ENCODE measurements at places on chromosomes 11 and 22.

- DNase-seq = no peak
Measured at GRCh38 chr11:46339816-46340215, 7.4 kb upstream of the DGKZ start.

DNA sequence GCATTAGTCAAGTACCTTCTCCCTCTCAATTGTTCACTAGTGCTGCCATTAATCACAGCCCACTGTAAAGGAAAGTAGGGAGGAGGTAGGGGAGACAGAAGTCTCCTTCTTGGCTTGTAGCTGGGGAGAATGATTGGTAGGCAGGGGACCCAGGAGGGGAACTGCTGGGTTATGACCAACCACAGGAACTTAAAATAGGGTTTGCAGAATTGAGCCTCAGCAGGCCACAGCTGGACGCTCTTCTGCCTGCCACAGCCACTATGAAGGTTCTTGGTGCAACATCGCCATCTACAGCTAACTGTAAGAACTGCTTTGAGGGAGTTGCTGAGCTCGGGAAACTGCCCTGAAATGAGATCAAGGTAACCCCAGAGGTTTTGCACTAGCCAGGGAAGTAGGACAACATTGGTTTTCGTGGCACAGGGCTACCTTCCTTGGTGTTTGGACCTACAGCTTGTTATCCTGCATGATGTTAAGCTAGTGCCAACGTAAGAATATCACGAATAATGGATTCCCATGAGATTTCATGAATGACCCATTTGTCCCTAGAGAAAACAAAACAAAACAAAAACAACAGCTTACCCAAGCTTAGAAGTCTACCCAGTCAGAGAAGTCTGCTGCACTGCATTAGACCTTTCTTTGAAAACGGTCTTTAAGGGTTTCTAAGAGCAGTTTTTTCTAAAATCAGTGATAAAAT, 787.1 kb upstream of the API5 start:
- DNase-seq = peak; percentile 78

DNA sequence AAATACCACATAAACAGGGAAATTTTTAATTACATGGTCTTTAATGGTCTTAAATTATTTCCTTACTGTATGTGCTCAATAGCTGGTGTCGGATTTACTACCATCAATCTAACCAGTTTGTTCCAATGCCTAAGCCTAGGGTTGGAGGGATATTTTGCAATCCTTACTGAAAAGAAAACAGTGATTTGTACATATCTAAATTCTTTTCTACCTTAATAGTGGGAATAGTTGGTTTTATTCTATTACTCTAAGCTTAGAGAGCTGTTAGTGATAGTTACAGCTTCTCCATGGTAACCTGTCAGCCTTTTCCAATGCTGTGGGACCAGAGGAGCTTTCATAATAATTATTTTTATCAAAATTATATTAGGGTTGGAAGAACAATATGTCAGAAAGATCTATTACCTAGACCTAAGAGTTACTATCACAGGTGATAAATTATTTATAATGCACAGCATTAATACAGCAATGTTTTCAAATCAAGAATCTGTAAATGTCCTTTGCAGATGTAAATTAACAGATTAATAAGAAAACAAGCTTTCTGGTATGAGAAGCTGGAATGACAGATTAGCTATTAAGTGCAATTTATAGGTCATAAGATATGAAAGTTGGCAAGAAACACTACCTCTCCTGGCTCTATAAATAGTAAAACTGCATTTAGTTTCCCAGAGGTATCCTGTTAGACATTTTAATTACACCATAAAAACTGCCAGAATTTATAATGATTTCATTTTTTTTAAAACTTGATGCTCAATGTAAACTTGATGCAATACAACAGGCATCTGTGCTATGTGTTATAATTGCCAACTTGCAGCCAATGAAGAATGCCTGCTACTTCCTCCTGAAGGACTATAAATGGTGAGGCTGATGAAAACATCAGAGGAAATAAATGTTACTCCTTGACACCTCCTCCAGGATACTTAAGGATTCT, 262.0 kb upstream of the PITPNB start:
- no peak for DNase-seq

GRCh38 chr11:124740277-124740882, 638 bp downstream of the NRGN start:
- no peak for DNase-seq

- DNase-seq = no peak
Measured at GRCh38 chr11:8111636-8112035, 30.6 kb downstream of the TUB start.

- no peak for DNase-seq
Measured at GRCh38 chr11:110410651-110411050, 19.1 kb upstream of the FDX1 start.

- DNase-seq = no peak
Measured at GRCh38 chr22:44207173-44207980, 26.7 kb downstream of the PARVG start.

DNA sequence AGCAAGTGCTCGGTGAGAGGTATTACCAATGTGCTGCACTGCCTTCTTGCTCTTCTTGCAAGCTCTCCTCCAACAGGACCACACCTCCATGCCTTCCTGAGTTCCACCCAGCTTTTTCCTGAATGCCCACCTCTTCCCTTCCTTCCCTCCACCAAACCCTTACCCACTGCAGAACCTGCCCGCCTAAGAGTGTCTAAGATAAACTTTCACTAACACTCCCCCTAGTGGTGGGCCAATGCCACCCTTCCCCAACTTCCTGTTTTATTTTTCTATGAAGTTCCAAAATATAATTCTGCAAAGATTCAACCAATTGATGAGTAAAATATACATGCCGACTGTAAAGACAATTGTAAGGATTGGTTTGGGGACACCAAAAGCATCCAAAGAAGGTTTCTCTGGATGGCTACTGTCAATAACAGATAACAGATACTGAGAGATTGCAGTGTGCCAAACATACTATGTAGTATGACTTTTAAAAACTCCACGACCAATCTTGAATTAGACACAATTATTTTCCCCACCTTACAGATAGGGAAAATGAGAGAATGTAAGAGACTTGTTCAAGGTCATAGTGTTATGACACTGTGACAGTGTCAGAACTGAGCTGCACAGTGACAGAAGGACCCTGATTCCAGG, 38.6 kb upstream of the BMAL1 start:
- no peak for DNase-seq

DNA sequence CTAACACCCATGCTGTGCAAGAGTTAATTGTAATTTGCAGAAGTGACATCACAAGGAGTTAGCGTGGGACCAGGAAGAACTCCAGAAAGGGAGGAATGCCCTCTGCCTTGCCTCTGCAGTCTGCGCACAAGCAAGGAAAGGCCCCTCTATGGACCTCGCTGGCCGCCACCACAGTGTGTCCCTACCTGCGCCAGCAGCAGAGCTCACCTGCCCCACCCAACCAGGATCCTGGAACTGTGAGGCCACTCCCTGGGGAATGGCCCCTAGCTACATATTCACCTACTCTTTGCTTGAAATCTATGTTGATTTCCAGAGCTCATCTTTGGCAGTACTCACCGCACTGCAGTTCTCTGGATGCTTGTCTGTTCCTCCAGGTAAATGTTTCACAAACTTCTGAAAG, 72.0 kb upstream of the MTNR1B start:
- DNase-seq = no peak

- no peak for DNase-seq
Measured at GRCh38 chr11:122714004-122714403, 58.5 kb downstream of the UBASH3B start.

DNA sequence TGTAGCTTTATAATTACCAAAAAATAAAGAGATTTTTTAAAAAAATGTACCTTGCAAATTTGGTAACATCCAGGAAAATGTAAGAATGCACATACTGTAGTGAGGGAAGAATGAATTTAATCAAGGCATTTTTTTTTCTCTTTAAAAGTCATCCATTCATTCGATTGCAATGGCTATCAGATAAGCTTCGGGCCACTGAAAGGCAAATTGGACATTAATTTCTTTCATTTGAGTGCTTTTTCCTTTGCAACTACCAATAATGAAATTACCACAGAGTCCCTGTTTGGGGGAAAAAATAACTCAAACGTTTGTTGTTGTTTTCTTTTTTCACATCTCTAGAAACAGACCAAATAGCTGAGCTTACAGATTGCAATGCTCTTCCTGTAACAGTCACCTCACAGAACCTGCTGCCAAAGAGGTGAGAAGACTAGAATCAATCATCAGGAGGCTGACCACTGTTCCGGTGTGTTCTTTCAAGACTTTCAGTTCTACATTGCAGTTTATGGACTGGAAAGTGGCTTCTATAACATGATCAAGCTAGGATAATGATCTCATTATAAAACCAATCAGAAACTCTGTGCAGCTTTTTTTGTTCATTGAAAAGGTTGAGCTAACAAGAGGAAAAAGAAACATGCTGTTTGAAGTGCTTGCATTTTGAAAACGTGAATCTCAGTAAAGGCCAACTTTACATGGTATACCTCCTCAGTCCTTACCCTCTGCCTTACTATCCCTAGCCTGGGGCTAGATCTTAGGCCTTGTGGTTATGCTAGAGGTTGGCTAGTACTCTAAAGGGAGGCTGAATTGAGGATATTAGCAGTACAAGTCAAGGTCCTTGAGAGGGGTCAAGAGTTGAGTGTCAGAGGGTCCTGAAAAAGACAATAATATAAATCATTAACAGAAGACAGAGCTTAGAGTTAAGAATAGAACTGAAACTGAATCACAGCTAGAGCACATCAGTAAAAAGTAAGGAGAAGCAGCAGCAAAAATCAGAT, 1276.1 kb downstream of the LRRC4C start:
- no peak for DNase-seq

GRCh38 chr11:39806652-39807051, 1652.8 kb downstream of the LRRC4C start:
- DNase-seq = no peak

DNA sequence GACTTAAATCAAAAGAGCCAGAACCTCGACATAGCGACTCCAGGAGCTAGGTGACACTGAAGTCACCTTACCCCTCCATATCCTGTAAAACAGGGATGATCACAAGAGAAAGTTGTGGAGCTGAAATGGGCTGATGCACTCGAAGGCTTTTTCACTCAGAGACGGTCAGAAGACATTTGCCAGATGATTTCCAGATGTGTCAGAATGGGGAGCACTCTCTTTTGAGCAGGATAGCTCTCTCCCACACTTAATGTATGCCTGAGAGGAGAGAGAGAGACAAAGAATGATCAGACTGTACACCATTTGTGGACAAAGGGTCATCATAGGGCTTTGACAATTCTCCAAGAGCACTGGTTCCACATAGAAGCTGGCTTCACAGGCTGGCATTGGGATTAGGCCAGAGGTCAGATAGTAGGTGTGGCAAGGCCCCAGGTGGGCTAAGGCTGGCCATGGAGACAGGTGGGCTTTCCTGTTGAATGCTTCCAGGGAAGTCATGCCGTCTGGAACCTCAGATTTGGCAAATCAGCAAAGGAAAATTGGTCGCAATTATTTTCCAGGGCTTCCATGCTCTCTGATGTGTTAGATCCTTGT, 42.3 kb upstream of the ETS1 start:
- no peak for DNase-seq

GRCh38 chr11:78952890-78953289, 378.2 kb upstream of the NARS2 start:
- no peak for DNase-seq

- DNase-seq = no peak
Measured at GRCh38 chr11:34284156-34284555, 73.7 kb downstream of the ABTB2 start.

DNA sequence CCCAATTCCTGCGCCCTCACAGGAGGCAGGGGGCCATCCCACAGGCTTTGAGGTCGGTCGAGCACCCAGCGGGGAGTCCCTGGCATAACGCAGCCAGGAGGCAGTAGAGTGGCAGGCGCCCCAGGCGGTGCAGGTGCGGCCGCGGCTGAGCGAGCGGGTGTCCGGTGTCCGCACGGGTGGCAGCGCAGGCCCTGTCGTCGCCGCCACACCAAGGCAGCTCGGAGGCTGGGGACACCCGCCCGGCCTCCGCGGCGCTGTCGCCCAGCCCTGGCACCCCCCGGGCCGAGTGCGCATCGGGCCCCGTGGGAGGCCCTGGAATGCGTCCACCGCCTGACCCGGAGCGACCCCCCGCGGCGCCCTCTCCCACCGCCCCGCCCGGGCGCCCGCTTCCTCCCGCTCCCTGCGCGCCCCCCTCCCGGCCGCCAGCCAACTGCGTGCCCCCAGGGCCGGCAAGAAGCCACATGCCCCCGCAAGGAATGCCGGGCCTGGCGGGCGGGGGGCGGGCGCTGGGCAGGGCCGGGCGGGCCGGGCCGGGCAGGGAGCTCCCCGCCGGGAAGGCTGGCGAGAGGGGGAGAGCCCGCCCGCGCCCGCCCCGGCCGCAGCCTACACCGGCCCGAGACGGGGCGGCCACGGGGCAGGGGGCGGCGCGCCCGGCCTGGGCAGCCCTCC, 33.9 kb downstream of the PRDM11 start:
- no peak for DNase-seq

DNA sequence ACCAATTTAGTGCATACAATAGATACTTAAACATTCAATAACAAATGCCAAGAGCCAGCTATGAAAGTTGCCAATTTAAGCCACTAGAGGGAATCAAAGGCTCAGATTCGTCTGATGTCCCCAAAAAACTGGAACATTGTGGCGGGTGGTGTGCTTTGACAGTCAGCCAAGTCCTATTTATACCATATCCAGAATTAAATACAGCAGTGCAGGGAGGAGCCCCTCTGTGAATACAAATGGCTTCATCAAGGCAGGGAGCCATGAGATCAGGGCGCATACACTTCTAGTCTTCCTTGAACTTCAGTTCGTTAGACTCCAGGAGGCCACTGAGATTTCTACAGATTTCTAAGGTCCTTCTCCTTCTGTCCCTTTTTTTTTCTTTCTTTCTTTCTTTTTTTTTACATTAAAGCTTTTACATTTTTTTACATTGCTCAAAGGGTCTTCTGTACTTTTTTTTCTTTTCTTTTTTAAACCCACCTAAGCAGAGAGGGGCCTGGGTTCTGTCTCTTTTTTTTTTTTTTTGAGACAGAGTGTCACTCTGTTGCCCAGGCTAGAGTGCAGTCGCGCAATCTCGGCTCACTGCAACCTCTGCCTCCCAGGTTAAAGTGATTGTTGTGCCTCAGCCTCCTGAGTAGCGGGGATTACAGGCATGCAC, 41.5 kb upstream of the HSPA8 start:
- peak; percentile 83 for DNase-seq

DNA sequence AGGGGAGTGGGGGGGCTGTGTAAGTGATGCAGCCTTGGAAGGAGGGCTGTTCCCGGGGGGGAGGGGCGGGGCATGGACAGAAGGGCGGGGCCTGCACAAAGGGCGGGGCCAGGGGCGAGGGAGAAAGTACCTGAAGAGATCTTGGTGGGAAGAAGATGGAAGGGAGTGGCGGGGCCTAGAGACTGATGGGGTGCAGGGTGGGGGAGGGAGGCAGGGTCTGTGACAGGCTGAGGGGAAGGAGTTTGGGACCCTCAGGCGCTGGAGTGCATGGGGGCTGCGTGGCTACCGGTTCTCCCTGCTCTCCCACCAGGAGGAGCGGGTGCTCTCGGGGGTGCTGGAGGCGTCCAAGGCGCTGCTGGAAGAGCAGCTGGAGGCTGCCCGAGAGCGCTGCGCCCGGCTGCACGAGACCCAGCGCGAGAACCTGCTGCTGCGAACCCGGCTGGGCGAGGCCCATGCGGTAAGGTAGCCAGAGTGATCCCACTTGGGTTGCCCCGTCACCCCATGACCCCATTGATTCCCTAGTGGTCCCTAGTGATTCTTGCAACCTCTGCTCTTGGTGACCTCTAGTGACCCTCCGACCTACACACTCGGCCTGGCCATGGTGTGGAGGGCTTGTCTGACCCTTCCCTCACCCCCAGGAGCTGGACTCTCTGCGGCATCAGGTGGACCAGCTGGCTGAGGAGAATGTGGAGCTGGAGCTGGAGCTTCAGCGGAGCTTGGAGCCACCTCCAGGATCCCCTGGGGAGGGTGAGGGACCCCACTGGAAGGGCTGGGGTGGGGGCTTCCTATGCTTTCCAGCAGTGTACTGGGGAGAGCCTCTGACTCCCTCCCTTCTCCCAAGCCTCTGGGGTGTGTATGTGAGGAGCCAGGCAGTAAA, 3.1 kb downstream of the CCDC88B start:
- no peak for DNase-seq

- no peak for DNase-seq
Measured at GRCh38 chr22:20429254-20430100, 8.1 kb downstream of the SCARF2 start.
